ENCODE measurements at places on chromosomes 3 and 15. TPM values are rescaled to one million over a fixed set of nuclear protein-coding genes. Genes with fewer than 3 reads are reported as not detected.

The RETNLB gene
- 58.5 TPM for total RNA-seq

The SYNPR gene
- total RNA-seq, result 0.15 TPM

The AEN gene
- total RNA-seq, result 11.4 TPM

The USP50 gene
- total RNA-seq, result not detected

The VEPH1 gene
- 4.2 TPM for total RNA-seq

The BTLA gene
- total RNA-seq, result 1.2 TPM

The WDR73 gene
- 20.5 TPM for total RNA-seq

The IGSF10 gene
- total RNA-seq, result 1.8 TPM

The OR5K4 gene
- not detected for total RNA-seq

The ZNF860 gene
- total RNA-seq, result 0.79 TPM

The SLC49A4 gene
- total RNA-seq, result 21.7 TPM

The SENP7 gene
- 10.1 TPM for total RNA-seq

The MUC13 gene
- total RNA-seq, result 1,001 TPM

The GOLGA6D gene
- not detected for total RNA-seq

Measured in left colon (tissue), 2 donors.